ENCODE measurements at places on chromosomes 6 and 20.

GRCh38 chr20:11031300-11031699, 357.5 kb upstream of the JAG1 start:
- DNase-seq: no peak

GRCh38 chr6:8831366-8832152, 396.2 kb upstream of the SLC35B3 start:
- DNase-seq: no peak

- no peak for DNase-seq
Measured at GRCh38 chr6:99306341-99306740, 43.1 kb downstream of the FAXC start.

DNA sequence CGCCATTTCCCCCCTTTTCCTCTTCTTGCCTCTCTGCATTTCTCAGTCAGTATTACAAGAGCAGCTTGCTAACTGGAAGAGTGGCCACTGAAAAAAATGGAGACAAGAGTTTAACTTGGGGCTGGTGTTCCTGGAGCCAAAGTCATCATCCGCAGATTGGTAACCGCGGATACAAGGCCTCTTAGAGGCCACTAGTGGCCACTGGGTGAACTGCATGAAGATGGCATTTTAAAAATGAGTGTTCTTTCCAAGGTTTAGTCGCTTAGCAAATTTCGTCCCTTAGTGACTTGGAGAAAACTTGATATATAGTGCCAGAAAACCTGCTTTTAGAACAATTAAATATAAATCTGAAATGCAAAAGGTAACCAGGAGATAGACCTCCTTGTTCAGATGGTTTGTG, 4.8 kb downstream of the F13A1 start:
- no peak for DNase-seq

DNA sequence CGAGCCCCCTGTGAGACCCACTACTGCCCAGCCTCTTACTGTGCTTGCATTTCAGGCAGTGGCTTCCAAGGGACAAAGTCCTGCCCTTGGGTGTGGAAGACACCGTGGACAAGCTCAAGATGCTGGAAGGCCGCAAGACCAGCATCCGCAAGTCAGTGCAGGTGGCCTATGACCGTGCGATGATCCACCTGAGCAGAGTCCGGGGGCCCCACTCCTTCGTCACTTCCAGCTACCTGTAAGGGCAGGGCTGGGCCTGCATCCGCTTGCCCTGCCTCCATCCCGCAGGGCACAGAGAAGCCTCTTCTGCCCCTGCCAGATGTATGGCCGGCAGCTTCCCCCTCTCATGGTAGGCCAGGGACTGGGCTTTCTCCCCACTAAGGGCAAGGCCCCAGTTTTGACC, 33.8 kb downstream of the BRPF3 start:
- DNase-seq: no peak

- no peak for DNase-seq
Measured at GRCh38 chr20:16692009-16692408, 37.8 kb upstream of the SNRPB2 start.
